ENCODE measurements at places on chromosomes 4 and X.

- no peak for DNase-seq
These were observed 1.1 kb downstream of the BMPR1B start for GRCh38 chr4:94758700-94759399.

DNA sequence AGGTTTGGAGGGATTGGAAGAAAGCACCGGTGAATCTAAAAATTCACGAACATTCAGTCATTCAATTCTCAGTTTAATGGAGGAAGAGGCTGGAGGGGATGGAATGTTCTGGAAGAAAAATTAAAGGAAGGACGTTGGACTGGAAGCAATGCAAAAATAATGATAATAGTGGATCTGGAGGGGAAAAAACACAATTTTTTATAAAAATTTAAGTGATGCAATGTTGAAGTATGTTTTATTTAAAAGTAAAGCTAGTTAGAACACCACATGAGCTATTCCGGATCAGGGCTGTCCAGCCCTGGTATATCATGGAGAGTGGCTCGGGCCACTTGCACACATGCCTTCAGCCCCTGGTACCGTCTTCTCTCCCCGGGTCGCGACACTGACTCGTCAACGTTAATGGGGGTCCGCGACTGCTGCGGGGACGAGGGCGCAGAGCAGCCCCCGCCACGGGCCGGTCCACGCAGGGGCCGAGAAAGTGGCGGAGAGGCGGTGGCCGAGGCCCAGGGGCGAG, 204.6 kb downstream of the TENM3 start:
- DNase-seq: no peak

DNA sequence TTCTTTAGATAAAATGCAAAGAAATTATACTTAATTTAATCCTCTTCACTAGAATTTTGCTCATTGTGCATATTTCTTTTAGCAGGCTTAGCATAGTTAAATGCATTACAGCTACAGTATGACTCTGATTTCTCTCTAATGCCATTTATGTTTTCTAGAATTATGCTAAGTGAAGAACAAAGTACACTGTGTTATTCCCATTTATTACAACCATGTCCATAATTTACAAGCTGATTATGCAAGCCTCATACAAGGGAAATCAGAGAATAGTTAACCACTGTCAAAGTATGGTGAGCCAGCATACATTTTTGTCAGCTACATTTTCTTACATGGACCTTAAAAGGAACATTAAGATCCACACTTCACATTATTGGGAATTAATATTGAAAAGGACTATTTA, 99.1 kb downstream of the MAB21L2 start:
- no peak for DNase-seq

DNA sequence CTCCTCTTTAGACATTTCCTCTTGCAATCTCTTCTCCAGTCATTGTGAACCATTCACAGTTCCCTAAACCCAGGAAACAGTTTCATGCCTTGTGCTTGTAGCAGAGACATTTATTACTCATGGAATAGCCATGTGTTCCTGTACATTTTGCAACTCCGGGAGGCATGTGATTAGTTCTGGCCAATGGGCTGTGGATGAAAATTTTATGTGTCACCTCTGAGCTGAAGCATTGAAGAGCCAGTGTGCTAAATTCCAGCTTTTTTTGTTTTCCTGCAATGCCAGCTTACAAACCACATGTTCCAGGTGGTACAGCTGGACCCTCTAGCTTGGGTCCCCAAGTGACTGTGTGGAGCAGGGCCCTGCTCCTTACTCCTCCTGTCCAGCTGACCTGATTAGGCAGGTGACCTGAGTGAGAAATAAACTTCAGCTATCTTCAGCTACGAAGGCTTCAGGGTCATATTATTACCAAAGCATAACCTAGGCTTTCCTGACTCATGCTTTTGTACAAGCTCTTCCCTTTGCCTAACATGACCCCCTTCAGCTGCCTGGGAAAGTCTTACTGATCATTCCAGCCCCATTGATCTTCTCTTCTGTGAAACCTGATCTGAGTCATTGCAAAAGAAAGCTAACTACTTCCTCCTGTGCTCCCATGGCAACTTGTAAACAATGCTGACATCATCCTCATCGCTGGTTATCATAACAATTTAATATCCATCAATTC, 200.4 kb downstream of the PTTG2 start:
- peak; percentile 77 for DNase-seq

DNA sequence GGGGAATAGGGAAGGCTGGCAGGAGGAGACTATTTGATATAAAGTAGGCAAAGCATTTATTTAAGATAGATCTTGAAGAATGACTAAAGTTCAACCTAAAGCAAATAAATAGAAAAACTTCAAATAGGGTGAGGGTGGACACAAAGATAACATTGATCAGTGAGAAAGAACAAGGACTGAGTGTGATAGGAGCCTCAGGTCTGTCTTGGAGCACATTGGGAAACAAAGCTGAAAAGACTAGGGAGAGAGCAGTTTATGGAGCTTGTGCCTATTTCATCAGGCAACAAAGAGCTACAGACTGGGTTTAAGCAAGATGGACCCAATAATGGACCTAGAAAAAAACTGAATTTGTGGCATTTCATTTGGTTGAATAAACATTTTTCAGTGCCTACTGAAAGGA, 425.6 kb downstream of the SMARCA1 start:
- DNase-seq: no peak

- DNase-seq: no peak
These were observed 5.3 kb upstream of the OPHN1 start for GRCh38 chrX:68438575-68438974.

GRCh38 chrX:40237731-40238178, 140.0 kb upstream of the BCOR start:
- no peak for DNase-seq

- no peak for DNase-seq
These were observed 929 bp downstream of the MAB21L2 start for GRCh38 chr4:150582873-150583286.

GRCh38 chr4:99614491-99614890, 39.9 kb downstream of the MTTP start:
- DNase-seq: no peak

DNA sequence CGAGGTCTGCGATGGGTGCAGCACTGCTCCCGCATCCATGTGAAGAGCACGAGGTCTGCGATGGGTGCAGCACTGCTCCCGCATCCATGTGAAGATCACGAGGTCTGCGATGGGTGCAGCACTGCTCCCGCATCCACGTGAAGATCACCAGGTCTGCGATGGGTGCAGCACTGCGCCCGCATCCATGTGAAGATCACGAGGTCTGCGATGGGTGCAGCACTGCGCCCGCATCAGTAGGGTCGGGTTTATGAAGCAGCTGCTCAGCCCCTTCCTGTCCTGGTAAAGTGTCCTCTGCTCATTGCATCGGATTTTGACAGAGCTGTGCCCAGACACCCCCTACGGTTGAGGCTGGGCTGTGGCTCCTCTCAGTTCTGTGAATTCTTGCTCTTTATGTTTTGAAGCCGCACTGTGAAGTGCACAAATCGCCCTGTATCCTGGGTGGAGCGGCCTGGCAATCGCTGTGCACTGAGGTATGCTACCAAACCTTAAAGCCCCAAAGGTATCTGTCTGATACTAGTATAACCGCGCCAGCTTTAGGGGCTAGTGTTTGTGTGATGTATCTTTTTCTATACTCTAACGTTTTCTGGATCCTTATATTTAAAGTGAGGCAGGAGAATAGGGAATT, 98.7 kb downstream of the CPZ start:
- DNase-seq: no peak

- DNase-seq: no peak
These were observed 205.9 kb downstream of the SOWAHB start for GRCh38 chr4:76691807-76692582.

GRCh38 chrX:111465669-111466068, 45.8 kb upstream of the SERTM2 start:
- no peak for DNase-seq

DNA sequence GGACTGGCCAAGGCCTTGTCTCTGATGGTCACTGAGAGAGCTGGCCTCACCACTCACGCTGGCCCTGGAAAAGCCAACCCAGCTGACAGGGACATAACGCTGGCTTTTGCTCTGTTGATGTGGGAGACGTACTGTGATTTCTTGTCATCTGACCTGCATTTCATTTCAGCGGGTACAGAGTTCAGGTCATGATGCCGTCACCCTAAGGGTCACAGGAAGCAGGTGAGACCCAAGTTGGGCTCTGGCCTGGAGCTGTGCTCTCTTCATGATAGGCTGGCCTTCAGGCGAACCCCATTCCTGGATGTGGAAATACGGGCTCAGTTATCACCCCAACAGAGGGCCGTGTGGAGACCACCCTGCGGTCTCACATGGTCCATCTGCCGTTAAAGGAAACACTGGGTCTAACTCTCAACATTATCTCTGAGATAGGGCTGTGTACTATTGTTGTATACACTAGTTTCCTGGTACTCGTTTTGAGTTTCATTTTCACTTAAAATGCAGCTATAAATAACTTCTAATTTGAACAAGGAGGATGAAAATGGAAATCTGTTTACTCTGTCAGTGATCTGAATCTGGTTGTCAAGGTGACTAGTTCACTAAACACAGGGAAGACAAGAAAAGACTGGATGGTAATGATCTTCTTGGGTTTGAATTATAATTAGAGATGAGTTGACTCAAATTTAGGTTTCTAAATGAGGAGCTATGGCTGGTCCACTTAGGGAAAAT, 89.1 kb downstream of the TBC1D9 start:
- no peak for DNase-seq

DNA sequence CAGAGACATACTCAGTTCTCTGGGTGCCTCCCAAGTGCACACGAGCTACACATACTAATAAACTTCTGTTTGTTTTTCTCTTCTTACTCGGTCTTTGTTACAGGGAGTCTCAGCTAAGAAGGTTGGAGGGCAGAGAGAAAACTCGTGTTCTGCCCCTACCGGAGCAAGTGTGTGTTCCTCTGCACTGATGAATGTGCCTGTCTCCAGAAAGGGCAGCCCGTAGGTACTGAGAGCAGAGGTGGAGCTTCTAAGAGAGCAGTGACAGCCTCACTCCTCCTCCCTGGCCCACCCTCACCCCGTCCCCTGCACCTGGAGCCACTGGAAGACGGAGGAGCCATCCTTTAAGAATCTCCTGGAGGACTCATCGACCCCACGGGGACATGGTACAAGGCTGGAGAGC, 67.6 kb downstream of the MTNR1A start:
- no peak for DNase-seq

GRCh38 chr4:152103181-152103901, 342.5 kb upstream of the GATB start:
- DNase-seq: no peak

DNA sequence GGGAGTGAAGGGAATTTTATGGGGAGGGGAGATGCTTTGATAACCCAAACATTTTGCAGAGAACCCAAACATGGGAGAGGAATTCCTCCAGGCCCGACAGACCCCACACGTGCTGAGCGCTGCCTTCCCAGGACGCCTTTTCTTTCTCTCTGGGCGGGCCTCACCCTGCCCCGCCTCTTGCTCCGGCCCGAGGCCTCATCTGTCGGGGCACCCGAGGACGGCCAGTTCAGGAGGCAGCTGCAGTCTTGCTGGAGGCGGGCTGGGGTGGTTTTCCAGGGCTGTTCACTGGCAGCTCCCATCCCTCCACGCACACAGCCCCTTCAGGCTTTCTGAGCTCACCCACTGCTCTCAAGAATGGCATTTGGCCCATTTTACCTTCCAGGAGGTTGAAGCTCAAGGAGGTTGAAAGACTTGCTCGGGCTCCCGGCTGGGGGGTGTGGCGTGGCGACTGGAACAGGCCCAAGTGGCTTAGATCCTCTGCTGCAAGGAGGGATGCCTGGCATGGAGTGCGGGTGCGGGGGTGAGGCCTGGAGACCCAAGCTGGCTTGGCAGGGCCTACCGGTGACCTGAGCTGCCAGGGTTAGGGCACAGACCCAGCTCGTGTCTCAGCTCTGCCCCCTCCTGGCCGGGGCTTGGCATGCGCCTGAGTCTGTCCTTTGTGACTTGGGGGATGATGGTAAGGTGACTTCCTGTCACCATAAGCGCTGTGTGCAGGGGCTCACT, 99.2 kb downstream of the PSAPL1 start:
- peak; percentile 71 for DNase-seq

GRCh38 chr4:106344647-106344970, 24.0 kb downstream of the GIMD1 start:
- no peak for DNase-seq

GRCh38 chr4:7777017-7777710, 162.5 kb downstream of the AFAP1 start:
- no peak for DNase-seq

GRCh38 chr4:5782829-5783476, 72.0 kb downstream of the EVC start:
- DNase-seq: no peak

DNA sequence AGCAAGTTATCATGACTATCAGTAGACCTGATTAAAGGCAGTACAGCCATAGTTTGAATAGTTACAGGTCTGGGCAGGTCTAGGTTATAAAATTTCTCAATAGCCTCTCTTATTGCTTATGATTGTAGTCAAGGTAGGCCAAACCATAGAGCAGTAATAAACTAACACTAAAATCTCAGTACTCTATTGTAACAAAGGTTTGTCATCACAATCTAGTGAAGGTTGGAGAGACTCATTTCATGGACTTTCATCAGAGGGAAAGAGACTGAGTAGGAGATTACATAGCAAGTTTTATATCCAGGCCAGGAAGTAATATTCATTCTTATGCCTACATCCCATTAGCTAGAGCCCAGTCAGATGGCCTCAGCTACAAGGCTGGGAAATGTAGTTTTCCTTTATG, 141.0 kb downstream of the ASB9 start:
- DNase-seq: no peak

DNA sequence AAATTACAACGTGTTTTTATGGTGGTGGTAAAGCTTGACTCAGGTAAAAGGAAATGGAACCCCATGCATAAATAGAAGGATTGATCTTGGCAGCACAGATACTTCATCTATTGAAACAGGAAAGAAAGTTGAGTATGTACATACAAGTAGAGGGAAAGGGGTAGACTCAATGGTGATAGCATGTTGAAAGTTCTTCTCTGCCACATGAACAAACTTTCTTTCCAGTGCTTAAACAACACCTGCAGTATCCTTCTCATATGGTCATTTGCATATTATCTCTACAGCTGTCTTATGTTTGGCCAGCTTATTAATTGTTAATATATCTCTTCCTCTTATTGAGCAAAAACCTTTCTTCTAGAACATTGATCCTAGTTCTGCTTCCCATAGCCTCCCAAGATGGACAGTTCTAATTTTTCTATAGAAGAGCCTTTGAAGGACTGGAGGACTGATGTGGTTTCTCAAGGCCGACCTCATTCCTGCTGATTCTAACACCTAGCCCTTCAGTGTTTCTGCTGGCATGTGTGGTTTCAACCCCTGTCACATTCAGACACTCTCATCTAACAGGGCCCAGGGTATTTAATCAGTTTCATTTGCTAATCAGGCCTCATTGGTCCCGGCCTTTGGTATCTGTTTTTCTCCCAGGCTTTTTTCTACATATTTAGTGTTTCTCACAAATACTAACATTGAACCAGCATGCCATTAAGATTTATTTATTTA, 108.1 kb upstream of the SPRY1 start:
- no peak for DNase-seq

GRCh38 chr4:63122955-63123354, 1286.3 kb downstream of the TECRL start:
- DNase-seq: no peak

- peak; percentile 11 for DNase-seq
These were observed 51.7 kb downstream of the TBCK start for GRCh38 chr4:106264331-106264728.
